ENCODE measurements at places on chromosomes 6 and 20.

DNA sequence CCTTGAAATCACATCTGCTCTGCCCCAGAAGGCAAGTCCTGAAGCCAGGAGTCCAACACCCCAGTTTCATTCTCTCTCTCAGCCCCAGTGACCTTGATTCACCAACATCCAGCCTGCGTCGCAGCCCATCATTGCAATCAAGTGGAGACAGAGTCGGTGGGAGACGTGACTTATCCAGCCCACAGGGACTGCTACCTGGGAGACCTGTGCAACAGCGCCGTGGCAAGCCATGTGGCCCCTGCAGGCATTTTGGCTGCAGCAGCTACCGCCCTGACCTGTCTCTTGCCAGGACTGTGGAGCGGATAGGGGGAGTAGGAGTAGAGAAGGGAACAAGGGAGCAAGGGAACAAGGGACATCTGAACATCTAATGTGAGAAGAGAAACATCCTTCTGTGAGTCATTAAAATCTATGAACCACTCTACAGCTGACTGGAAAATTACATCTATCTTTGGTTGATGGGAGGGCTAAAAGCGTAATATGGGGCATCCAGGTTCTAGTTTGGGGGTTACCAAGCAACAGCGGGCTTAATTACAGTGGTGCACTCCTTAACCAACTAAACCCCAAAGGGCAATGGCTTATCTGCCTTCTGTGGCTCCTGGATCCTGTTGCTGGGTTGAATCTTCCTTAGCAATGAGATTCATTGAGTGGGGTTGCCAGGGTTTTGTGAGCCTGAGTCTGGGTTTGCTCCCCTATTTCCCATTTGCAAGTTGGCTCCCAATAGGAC lies 2.5 kb downstream of the LY6G6D start:
- no peak for DNase-seq

DNA sequence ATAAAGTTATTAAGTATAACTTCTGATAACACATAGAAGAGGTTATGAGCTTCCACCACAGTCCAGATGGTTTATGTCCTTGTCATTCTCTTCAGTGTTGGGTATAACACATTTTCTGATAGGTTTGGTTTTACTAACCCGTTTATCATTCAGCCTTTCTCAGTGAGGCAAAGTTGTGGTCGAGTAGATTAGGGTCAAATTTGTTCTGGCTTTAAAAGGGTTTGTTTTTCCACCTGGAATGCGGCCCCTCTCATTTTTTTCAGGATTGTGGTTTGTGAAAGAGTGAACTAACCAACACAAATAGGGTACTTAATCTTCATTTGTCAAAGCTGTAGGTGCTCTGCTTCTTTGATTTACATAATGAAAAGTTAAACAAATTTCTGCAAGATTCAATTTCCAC lies 204.2 kb upstream of the ASCC3 start:
- no peak for DNase-seq

DNA sequence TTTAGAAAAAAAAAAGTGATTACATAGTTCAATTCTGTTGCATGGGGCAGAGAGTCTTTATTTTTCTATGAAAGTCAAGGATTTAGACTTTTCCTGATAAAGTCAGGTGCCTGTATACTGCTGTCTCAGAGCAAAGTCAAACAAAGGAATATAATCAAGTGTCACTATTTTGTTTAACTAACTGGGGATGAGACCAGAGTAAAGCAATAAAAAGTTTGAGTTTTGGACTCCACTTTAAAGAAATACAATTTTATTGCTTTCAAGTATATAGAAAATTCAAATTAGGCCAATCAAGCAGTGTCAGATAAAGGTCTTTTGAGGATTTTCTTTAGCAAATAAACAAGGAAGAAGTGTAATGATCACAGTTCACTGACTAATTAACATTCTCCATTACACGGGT lies 48.7 kb upstream of the MYLIP start:
- DNase-seq = no peak

- DNase-seq = no peak
Measured at GRCh38 chr6:33014841-33015634, 5.6 kb upstream of the HLA-DOA start.

GRCh38 chr6:56988145-56988544 lies 33.2 kb downstream of the BEND6 start:
- no peak for DNase-seq

DNA sequence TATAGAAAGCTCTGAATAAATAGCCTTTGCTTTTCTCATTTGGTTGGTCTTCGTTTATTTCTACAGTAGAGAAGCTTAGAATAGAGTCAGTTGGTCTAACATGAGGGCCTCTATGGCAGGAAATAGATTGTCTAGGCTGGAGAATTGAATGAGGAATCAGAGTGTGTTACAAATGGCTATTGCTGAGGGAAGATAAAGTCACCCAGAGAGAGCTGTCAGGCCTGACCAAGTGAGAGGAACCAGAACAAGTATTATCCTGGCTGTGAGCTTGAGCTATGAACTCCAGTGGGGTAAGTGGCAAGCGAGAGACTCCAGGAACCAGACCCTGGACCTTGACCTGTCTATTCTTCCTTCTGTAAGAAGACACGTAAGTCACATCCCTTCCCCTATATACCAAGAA lies 353.1 kb downstream of the CD83 start:
- DNase-seq = no peak

DNA sequence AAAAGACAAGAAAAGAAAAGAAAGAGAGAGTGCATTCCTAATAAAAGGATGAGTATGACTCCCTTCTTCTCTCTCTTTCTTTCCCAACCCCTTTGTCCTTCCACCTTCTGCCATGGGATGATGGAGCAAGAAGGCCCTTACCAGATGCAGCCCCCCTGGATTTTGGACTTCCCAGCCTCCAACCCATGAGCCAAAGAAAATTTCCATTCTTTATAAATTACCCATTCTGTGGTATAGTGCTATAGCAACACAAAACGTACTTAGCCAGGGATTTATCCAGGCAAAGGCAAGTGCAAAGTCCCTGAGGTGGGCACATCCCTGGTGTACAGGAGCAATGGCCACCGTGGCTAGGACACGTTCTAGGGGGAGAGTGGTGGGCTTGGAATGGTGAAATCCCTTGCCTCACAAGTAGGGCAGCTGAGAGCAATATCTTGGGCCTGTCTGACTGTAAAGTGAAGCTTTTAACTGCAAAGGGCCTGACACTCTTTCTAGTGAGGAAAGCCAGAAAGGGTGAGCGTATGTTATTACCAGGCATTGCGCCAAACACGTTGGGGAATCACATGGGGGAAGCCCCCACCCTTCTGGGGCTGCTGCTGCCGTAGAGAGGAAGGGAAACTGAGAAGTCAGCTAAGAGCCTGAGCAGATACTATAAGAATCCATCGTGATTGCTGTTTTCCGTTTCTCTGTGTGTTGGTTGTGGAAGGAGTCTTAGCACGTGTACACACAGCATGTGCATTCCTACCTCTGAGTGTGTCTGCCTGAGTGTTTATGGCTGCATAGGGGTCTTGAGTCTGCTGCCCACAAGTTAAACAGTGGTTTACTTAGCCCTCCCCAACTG lies 50.7 kb upstream of the SIRPA start:
- peak; percentile 16 for DNase-seq

DNA sequence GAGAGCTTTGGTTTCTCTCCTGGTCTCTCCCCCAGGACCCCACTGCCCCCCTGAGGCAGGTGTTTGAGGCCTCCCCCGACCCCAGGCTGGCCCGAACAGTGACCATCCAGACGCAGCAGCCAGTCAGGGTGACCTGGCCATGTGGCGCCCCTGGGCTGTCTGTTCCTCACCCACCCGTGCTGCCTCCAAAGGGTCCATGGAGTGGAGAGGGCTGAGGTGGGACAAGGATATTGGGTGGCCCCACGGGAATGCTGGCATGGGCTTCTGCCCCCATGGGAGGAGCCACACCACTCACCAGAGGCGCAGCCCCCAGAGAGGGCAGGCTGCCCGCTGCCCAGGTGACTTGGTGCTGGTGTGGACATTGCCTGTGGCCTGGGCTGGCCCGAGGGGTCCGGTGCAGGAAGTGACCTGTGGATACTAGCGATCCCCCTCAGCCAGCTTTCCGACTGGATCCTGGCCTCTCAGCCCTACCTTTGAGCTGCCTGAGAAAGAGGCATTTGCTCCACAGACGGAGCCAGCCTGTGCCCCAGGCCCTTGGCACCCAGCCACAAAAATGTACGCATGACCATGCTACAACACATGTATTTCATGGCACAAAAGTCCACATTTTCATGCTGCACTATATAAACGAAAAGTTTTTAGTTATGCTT lies 50.8 kb downstream of the BCAS4 start:
- no peak for DNase-seq

DNA sequence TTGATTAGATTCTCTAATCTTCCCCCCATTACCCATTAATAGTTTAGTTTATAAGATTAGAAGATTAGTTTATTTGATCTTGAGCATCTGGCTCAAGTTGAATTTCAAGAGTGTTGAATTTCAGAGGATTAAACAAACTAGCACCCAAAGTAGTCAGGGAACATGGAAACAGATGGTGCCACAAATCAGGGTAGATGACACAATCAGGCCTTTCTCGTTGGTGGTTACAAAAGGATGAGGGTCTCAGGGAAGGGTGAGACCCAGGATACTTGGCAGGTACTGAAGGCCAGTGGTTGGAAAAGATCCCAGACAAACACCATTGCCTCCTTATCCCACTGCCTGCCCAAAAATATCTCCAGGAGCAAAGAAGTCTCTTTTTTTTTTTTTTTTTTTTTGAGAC lies 29.5 kb upstream of the ADGRF1 start:
- no peak for DNase-seq

- DNase-seq = no peak
Measured at GRCh38 chr6:45609141-45609638, 231.5 kb upstream of the SUPT3H start.

- DNase-seq = no peak
Measured at GRCh38 chr6:34281702-34282334, 33.0 kb upstream of the SMIM29 start.

DNA sequence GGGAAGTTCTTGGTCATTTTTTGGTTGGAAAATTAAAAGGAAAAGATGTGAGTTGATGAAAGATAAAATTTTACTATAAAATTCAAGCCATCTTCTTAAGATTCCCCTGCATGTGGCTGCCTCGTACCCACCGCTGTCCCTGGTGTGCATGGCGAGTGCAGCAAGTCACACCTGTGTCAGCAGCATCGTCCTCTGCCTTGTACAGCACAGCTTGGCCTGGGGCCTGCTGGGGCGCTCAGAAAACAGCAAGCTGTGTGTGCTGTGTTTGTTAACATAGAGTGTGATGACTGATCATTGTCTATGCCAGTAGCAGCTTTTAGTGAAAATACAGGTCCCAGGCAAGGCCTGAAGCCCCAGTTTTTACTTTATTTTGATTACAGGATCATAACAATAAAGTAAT lies 56.7 kb downstream of the FAM120B start:
- DNase-seq = no peak

DNA sequence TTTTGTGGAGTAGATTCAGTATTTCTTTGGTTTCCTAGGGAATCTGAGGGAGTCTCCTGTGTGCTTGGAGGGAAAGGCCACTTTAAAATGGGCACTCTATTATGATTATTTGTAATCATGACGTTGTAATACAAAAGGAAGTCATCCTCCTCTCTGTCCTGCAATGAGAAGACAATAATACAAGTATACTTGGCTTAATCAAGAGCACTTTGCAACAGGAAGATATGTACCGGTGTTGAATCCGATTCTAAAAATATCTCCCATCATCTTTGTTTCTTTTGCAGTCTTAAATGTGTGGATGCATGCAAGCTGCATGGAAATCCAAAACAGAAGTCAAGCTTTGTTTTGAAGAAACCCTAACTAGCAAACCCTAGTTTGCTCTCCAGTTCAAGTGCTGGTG lies 94.1 kb upstream of the QKI start:
- DNase-seq = no peak

DNA sequence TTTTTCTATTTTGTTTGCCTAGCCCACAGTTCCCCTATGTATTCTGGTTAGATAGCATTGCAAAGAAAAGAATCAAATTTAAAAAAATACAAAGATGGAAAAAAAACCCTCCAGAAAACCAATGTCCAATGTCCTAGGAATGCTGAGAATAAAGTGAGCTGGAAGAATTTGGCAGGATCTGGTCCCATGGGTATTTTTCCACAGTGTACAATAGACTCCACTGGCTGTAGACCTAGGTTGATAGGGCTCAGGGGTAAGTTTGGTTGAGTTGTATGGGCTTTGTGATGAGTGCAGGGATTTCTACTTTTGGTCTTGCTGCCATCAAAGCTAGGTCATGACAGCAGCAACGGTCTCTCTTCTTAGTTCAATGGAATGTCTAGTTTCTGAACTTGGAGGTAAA lies 41.5 kb downstream of the SLC22A2 start:
- DNase-seq = no peak

DNA sequence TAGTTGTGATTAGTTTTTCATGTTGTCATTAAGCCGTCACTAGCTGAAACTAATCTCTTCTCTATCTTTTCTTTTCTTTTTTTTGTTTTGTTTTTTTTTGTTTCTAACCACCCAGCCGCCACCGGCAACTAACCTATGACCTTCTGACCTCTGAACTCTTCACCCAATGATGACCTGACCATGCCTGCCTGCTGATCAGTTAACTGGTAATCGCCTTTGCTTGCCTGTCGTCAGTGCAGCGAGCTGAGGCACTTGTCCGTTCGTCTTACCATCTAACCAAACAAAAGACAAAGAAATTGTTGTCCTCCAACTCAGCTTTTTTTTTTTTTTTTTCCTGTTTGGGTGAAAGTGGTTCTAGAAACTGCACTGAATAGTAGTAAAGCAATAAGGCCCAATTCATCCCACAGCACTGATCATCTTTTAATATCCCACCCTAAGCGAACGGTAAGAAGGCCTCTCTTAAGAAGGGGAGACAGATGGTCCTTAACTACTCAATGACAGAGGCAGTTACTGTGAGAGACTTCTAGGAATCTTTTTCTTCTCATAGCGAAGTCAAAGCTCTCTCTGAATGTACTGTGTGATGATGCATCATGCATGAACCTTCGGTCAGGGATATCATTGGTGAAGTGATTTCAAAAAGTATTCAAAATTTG lies 156.2 kb downstream of the QKI start:
- no peak for DNase-seq

DNA sequence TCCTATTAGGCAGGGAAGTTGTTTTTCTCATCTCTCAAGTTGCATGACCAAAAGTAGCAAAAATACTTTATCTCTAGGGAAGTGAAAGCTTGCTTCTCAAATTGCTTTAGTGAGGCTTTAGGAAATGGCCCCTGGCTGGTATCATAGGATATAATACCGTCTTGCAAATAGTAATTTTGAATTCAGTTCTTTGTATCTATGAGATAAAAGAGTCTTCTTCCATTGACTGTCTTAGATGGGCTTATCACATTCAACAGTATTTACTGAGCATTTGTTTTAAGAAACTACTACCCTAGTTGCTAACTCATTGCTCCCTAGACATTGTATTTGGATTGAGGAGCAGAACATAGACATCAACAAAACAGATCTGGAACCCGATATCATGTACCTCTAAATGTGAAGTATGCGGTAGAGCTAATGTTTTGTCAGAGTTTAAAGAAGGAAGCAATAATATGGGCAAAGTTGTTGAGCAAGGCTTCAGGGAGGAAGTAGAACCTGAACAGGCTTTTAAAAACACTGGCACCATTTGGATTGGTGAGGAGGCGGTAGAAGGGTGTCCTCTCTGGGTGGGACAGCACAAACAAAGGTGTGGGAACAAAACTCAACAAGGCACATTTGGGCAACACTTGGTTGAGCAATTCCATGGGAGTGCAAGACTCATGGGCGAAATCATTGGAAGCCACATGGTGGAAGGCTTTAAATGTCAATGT lies 101.5 kb downstream of the SGK1 start:
- no peak for DNase-seq

All from stimulated activated CD8-positive, alpha-beta memory T cell treated with anti-CD3 and anti-CD28 coated beads, Interleukin-2, amount 100 ng/mL, for 48 hours (primary cell).